ENCODE measurements at places on chromosomes 12 and 14. TPM values are rescaled to one million over a fixed set of nuclear protein-coding genes. Genes with fewer than 3 reads are reported as not detected.

- no peaks in the 10 kb centered on the region for H3K4me1 ChIP-seq
- no peak overlapping the region for H3K4me3 ChIP-seq
- H3K36me3 ChIP-seq: peaks cover 4% of the 10 kb centered on the region
- no peaks in the 10 kb centered on the region for H3K27me3 ChIP-seq
Observed at GRCh38 chr12:120515496-120515895, 13.5 kb downstream of the COQ5 start.

DNA sequence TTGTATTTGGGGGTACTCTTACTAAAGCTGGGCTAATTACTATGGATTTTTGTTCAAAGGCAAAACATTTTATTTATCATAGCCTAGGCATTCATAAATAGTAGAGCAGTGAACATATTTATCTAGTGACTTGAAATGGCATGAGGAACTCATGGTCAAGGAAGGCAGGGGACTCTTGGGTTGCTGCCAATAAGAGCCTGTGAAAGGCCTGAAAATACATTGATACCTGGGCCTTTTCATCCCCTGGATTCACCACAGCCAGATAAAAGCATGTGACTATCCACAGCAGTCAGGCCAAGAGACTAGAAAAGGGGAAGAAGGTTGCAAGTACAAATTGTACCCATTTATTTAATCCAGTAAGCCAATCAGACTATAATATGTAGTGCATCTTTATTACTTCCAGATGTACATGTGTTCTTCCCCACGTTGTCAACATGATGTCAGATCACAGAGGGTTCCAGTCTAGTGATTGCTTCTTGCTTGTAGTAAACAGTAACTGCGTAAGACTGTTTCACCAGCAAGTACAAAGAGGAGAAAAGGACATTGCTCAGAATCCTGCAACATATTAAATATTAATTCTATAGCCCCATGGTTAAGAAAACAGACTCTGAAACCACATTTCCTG is 409.7 kb downstream of the NOVA1 start:
- H3K27ac ChIP-seq: no peak overlapping the region
- no peaks in the 10 kb centered on the region for H3K27me3 ChIP-seq
- DNase-seq: peak; percentile 72
- H3K4me3 ChIP-seq: no peak overlapping the region

DNA sequence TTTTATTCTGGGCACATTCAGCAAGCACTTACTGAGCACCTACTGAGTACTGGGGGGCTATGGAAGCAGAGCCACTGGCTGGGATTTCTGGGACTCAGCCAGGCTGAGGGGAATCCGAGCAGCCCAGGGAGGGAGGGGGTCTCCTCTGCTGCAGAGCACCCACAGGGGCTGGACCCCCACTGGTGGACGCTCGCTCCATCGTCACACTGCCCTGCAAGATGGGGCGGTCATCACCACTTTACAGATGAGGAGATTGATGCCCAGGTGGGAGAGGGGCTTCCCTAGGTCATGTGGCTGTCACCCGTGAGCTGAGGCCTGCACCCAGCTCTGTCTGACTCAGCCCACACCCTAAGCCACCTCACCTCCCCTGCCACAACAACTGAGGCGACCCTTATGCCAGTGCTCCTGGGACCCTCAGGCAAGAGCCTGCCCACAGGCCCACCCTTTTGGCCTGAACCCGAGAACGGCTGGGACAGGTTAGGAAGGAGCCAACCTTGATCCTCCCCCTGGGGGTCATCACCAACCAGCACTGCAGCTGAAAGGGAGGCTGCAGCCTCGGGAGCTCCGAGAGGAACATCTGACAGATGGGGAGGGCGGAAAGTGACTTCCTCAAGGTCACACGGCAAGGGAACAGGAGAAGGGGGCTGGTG is 74.4 kb downstream of the SERPINA3 start:
- H3K36me3 ChIP-seq: no peaks in the 10 kb centered on the region
- H3K27me3 ChIP-seq: no peaks in the 10 kb centered on the region
- H3K4me1 ChIP-seq: no peaks in the 10 kb centered on the region
- H3K27ac ChIP-seq: no peak overlapping the region
- DNase-seq: no peak

DNA sequence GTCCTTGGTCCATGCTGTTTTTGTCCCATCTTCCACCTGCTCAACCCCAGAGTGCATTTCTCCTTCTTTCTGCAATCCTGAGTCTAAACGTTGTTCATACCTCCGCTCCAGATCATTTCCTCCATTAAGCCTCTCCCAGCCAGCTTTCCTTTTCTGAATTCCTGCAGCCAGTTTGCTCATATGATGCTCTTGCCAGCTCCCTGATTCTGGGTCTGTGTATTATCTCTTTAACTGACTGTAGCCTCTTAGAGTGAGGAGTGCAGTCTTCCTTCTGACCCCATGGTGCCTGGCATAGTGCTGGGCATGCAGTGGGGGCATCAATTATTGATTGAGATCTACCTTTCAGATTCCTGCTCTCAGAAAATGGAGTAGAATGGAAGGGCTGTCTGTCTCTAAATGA is 11.5 kb upstream of the TBPL2 start:
- no peak overlapping the region for H3K4me3 ChIP-seq
- H3K4me1 ChIP-seq: peaks cover 19% of the 10 kb centered on the region
- H3K27ac ChIP-seq: no peak overlapping the region
- H3K27me3 ChIP-seq: no peaks in the 10 kb centered on the region
- DNase-seq: no peak
- H3K36me3 ChIP-seq: no peaks in the 10 kb centered on the region

GRCh38 chr12:32894566-32894965 is 2.0 kb downstream of the PKP2 start:
- no peaks in the 10 kb centered on the region for H3K36me3 ChIP-seq
- no peak for DNase-seq
- H3K4me1 ChIP-seq: no peaks in the 10 kb centered on the region
- peaks cover 13% of the 10 kb centered on the region for H3K27me3 ChIP-seq
- no peak overlapping the region for H3K27ac ChIP-seq
- no peak overlapping the region for H3K4me3 ChIP-seq

DNA sequence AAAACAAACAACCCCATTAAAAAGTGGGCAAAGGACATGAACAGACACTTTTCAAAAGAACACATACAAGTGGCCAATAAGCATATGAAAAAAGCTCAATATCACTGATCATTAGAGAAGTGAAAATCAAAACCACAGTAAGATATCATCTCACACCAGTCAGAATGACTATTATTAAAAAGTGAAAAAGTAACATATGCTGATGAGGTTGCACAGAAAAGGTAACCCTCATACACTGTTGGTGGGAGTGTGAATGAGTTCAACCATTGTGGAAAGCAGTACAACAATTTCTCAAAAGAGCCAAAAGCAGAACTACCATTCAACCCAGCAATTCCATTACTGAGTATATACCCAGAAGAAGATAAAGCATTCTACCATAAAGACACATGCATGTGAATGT is 18.2 kb downstream of the PDE6H start:
- no peak for DNase-seq
- no peaks in the 10 kb centered on the region for H3K4me1 ChIP-seq
- H3K27me3 ChIP-seq: no peaks in the 10 kb centered on the region
- H3K4me3 ChIP-seq: no peak overlapping the region
- no peaks in the 10 kb centered on the region for H3K36me3 ChIP-seq

DNA sequence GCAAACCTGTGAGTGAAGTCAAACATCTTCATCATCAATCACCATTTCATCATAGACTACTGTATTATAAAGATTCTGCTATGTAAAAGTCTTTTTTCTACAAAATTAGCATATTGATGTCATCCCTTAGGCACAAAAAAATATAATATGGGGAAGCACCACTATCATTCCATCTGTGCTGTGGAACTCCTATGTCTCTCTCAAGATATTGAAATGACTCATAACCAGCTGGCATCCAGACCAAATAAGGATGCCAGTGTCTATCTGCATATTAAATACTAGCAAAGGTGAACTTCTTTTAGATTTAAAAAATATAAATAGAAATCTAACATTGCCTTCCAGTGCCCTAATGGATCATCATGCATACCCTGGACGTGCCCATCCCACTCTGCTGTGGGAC is 17.9 kb upstream of the DCAF5 start:
- no peak overlapping the region for H3K4me3 ChIP-seq
- H3K36me3 ChIP-seq: no peaks in the 10 kb centered on the region
- no peaks in the 10 kb centered on the region for H3K27me3 ChIP-seq
- H3K4me1 ChIP-seq: no peaks in the 10 kb centered on the region
- no peak overlapping the region for H3K27ac ChIP-seq
- DNase-seq: peak; percentile 12

GRCh38 chr14:95071649-95072280 is 85.6 kb downstream of the DICER1 start:
- no peak overlapping the region for H3K4me3 ChIP-seq
- no peaks in the 10 kb centered on the region for H3K4me1 ChIP-seq
- H3K27ac ChIP-seq: no peak overlapping the region
- no peak for DNase-seq
- H3K27me3 ChIP-seq: no peaks in the 10 kb centered on the region

DNA sequence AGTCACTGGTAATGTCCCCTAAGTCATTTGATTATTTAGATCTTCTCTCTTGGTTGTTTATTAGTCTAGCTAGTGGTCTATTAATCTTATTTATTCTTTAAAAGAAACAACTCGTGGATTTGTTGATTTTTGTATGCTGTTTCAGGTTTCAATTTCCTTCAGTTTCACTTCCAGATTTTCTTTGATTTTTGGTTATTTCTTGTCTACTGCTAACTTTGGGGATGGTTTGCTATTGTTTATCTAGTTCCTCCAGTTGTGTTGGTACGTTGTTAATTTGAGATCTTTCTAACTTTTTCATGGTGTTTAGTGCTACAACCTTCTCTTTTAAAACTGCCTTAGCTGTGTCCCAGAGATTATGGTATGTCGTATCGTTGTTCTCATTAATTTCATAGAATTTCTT is 18.5 kb upstream of the CD69 start:
- no peaks in the 10 kb centered on the region for H3K27me3 ChIP-seq
- H3K27ac ChIP-seq: no peak overlapping the region
- H3K4me3 ChIP-seq: no peak overlapping the region
- DNase-seq: no peak
- H3K4me1 ChIP-seq: no peaks in the 10 kb centered on the region
- H3K36me3 ChIP-seq: no peaks in the 10 kb centered on the region

- H3K4me3 ChIP-seq: no peak overlapping the region
- H3K27me3 ChIP-seq: no peaks in the 10 kb centered on the region
- no peaks in the 10 kb centered on the region for H3K4me1 ChIP-seq
Observed at GRCh38 chr12:28156804-28157203, 33.5 kb upstream of the CCDC91 start.

GRCh38 chr12:62866451-62867082 is 68.4 kb downstream of the PPM1H start:
- peak overlapping the region; percentile 60 for H3K27ac ChIP-seq
- peak; percentile 91 for DNase-seq
- no peaks in the 10 kb centered on the region for H3K36me3 ChIP-seq
- H3K27me3 ChIP-seq: no peaks in the 10 kb centered on the region
- H3K4me3 ChIP-seq: no peak overlapping the region
- H3K4me1 ChIP-seq: peaks cover 30% of the 10 kb centered on the region

- no peak overlapping the region for H3K4me3 ChIP-seq
- H3K4me1 ChIP-seq: peaks cover 11% of the 10 kb centered on the region
- DNase-seq: no peak
- no peak overlapping the region for H3K27ac ChIP-seq
Observed at GRCh38 chr14:24434036-24434435, 4.3 kb downstream of the KHNYN start.

The SCYL2 gene
- 37.5 TPM for total RNA-seq

The CARMIL3 gene
- 0.17 TPM for total RNA-seq

The TTLL5 gene
- 18.2 TPM for total RNA-seq

The ALG10 gene
- total RNA-seq: 5.8 TPM

The GLT8D2 gene
- 12.6 TPM for total RNA-seq

The ZBTB39 gene
- total RNA-seq: 4.1 TPM

The STK38L gene
- total RNA-seq: 16.5 TPM

The WIF1 gene
- not detected for total RNA-seq

Measured in fibroblast of lung (primary cell).